ENCODE measurements at places on chromosomes 5 and 9.

- DNase-seq: no peak
Observed at GRCh38 chr9:111069183-111069582, 30.9 kb upstream of the LPAR1 start.

DNA sequence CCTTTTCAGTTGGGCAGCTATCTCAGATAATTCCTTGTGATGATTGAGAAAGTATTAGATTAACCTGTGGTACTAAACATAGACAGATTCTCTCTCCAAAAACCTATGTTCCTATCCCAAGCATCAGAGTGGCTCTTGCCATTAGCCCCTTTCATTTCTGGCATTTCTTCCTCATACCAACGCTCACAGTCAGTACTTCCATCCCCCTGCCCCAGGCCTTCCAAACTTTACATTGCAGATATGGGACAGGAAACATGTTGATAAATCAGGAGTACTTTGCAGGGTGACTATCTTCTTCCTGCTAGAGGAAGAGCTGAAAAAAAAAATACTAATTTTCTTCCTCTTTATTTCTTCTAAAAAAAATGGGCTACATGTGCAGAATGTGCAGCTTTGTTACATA lies 442.6 kb upstream of the RGMB start:
- DNase-seq: no peak

DNA sequence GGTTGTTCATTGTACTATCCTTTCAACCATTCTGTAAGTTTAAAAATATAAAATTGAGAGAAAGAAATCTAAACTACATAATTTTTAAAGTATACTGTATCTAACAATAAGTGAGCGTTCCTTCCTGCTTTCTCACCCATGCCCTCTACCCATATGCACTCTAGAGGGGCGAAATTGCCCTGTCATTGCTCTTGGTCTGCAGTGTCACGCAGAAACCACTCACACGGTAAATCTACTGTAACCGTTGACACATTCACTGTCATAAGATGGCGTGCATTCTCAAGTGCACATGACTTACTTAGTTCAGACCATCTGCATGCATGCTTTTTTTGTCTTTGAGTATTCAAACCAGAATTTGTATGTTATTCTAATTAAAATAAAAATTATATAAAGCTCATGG lies 55.7 kb upstream of the NIPBL start:
- DNase-seq: no peak

DNA sequence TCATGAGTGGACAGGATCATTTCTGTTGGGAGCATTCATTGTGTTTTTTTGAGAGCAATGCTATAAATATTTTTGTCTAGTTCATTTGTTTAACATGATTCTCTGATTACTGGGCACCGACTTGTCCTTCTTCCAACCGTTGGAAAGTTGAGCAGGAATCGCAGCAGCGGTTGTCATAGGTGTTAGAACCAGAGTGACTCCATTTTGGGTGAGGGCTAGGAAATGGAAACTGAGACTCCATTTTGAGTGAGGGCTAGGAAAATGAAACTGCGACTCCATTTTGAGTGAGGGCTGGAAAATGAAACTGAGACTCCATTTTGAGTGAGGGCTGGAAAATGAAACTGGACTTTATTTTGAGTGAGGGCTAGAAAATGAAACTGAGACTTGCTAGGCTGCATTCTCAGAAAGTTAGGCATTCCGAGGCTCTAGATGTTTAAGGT lies 100.6 kb downstream of the ICE1 start:
- no peak for DNase-seq

DNA sequence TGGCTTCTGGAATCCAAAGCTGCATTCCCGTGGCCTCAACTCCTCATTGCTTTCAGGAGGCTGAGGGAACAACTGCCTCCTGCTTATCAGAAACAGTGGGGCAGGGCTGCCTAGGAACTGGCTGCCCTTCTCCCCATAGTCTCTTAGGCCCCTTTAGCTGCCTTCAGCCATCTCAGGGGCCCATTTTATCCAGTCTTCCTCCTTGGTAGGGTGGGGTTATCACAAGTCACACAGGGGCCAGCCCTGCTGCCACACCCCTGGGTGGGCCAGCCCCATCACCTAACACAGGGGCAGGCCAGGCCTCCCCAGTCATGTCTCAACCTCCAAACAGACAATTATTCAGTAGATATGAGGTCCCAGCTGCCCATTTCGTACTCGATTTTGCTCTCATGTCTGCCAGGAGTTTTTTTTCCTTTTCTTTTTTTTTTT lies 3.9 kb downstream of the ALAD start:
- DNase-seq: no peak

DNA sequence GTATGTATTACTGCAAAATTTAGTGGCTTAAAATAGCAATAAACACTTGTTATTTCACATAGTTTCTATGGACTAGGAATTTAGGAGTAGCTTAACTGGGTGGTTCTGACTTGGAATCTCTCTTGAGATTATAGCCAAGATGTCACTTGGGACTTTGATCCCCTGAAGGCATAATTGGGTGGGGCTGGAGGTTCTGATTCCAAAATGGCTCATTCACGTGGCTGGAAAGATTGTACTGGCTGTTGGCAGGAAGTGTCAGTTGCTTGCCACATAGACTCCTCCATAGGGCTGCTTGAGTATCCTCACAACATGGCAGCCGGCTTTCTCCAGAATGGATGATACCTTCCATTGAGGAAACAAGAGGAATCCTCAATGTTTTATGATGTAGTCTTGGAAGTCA lies 11.3 kb downstream of the GALNT12 start:
- no peak for DNase-seq

GRCh38 chr5:116887104-116887503 lies 312.5 kb upstream of the SEMA6A start:
- no peak for DNase-seq

- DNase-seq: no peak
Observed at GRCh38 chr5:73821003-73821402, 195.0 kb downstream of the ARHGEF28 start.

- no peak for DNase-seq
Observed at GRCh38 chr5:19928562-19929421, 59.2 kb downstream of the CDH18 start.
